AG09319 (cell line): ENCODE measurements at places on chromosomes 2 and 18.

GRCh38 chr2:230969659-230970015 is 26.3 kb upstream of the SPATA3 start:
- DNase-seq: no peak

GRCh38 chr2:39874236-39874635 is 95.2 kb upstream of the THUMPD2 start:
- no peak for DNase-seq

DNA sequence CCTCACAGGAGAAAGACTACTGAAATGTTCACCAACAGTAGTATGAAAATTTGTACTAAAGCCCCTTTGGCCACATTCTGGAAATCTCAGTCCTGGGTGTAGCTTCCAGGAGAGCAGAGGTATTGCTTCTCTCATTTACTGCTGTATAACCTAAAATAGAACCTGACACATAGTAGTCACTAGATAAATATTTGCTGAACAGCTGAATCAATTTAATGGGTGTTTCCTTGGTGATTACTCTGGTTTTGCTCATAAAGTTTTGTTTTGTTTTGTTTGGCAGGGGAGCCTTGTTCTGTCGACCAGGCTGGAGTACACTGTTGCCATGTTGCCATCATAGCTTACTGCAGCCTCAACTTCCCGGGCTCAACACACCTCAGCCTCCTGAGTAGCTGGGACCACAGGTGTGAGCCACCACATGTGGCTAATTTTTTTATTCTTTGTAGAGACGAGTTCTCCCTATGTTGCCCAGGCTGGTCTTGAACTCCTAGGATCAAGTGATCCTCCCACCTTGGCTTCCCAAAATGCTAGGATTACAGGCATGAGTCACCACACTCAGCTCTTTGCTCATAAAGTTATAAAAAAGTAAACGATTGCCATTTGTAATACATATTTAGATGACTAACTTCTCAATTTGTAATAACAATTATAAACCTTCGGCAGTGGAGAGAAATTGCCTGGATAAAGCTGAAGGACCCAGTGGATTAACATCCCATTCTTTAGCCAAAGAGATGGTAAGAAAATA is 11.5 kb upstream of the PARD3B start:
- DNase-seq: no peak

DNA sequence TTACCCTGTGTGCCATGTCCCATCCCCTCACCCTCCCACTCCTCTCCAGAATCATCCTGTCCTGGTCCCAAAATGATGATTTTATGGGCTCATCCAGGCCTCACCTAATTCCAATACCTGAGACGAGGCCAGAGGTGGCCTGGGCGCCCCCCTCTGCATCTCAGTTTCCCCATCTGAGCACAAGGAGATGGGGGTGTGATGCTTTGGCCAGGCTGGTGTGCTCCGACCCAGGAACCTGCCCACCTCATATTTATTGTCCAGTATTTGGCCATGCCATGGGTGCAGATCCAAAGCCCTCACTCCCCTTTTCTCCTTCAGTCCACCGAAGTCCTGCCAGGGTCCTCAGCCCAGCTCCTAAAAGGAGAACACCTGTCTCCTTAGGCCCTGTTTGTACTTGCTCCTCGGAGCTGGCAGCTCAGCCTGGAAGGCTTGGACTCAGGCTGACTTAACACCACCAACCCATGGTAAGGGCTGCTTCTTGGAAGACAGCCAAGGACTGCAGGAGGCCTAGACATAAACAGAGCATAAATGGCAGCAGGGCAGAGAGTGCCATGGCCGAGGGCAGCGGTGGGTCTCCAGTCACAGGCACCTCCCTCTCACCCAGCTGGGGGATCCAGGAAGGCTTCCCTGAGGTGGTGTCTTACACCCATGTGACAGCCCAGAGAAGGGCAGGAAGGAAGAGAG is 3.6 kb downstream of the TEX51 start:
- no peak for DNase-seq

GRCh38 chr18:79523206-79523735 is 127.5 kb downstream of the NFATC1 start:
- DNase-seq: no peak

DNA sequence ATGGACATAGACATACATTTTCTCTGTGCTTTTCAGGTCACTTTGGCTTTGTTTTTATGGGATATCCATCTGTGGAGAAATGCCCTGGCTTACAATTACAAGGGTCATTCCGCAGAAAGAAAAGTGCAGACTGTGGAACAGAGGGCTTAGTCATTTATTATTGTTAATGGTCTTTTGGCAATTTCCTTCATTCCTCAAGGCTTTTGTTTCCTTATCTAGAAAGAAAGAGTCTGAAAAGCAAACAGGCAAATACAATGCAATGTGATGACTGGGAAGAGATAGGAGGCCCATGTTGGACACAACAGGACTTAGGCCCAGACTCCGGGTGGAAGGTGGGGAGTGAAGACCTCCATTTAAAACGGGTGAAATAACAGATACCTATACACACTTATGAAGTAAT is 129.5 kb upstream of the CAVIN2 start:
- peak; percentile 35 for DNase-seq

- no peak for DNase-seq
Observed at GRCh38 chr18:37482433-37482832, 83.2 kb downstream of the CELF4 start.

DNA sequence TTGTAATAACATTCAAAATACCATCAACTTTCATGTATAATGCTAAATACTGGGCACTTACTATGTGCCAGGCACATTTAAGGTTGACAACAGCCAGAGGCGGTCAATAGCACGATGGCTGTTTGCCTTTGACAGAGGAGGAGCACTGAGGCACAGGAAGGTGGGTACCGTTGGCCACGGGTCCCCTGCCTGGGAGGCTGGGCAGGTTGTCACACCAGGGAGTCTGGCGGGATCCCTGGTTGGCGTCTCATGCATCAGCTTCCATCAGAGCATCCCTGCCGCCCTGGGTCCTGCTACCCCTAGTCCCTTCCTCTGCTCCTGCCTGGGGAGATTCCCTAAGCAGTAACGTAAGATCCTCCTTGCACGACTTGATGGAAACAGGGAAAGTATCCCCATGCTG is 19.4 kb downstream of the ALLC start:
- no peak for DNase-seq

DNA sequence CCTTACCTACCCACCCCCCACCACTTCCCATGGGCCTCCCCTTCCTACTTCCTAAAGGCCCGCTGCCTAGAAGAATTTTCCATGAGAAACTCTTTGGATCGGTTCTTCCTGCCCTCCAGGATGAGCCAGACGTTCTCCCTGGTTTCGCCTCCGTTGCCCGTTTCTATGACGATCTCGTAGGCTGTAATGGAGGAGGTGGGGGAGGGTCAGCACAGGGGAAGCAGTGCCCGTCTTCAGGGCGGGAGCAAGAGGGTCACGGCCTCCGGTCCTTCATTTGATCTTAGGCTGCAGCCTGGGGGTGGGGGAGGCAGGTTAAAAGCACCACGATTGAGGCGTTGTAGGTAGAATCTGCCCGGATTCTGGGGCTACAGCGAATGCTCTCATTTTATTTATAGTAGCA is 172.0 kb downstream of the LOXHD1 start:
- DNase-seq: no peak

DNA sequence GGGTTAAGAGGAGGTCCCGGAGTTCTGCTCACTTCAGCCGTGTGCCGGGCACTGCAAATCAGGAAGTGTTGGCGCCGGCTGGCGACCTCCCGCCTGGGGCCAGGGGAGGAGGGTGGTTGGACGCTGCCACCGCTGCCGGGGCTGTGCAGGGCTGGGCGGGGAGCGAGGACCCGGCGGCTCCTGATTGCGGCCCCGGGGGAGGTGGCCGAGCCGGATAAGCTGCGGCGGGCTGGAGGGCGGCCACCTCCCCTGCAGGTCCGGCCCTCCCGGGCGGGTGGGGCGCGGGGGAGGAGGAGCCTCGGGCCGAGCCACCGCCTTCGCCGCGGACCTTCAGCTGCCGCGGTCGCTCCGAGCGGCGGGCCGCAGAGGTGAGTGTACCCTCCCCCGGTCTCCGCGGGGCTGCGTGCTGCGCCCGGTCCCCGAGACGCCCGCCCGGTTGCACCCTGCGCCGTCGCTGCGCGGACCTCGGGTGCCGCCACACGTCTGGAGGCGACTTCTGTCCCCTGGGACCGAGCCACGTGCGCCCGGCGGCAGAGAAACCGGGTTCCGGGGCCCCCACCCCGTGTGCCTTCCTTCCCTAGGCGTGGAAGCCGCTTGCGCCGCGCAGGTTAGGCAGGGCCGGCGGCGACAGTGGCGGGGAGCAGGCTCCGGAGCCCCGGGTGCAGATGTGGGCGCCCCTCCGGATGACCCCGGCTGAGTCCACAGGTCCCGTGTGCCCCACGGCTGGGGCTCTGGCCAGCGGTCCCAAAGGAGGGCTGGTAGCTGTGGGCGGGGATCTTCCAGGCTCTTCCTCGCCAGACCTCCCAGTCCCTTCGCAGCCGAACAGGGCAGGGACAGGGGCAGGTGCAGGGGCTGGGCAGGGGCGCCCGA is at the start of gene STEAP3:
Gene STEAP3 (plus strand): TSS at position 314 of the 870 bp plus-strand sequence. CDS start 7,179 bp downstream, outside the sequence.
- DNase-seq: no peak

DNA sequence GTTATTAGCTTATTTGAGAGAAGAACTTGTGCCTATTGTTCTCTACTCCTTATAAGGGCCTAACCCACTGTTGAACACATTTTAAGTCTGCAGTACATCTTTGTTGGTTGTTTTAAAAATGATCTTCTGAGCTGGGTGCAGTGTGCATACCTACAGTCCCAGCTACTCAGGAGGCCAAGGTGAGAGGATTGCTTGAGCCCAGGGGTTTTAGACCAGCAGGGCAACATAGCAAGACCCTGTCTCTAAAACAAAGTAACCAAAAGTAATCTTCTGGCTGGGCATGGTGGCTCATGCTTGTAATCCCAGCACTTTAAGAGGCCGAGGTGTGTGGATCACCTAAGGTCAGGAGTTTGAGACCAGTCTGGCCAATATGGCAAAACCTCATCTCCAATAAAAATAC is 25.8 kb upstream of the RAB10 start:
- DNase-seq: no peak

GRCh38 chr2:111222204-111222866 is 101.6 kb downstream of the BCL2L11 start:
- no peak for DNase-seq

- no peak for DNase-seq
Observed at GRCh38 chr18:53253789-53254188, 913.8 kb downstream of the DCC start.

- DNase-seq: no peak
Observed at GRCh38 chr2:107380912-107381311, 445.8 kb upstream of the RGPD4 start.

- DNase-seq: no peak
Observed at GRCh38 chr2:239159476-239159911, 241.3 kb downstream of the HDAC4 start.

- DNase-seq: no peak
Observed at GRCh38 chr2:6657855-6658254, 207.9 kb downstream of the CMPK2 start.

DNA sequence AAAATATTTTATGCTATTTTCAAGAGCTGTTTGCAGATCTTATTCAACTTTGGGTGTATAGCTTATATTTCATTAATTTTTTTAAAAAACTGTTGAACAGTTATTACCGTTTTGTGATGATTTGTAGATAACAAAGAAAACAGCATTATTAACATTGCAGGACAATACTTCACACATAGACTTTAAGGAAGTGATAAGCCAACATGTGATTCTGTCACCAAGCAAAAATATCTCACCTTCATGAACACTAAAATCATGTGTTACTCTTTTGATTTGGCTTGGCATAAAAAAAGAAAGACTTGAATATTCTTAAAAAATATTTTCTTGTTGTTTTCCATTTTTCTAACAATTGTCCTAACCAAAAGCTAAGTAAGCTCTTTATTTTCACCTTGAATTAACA is 33.0 kb downstream of the SLC35F5 start:
- DNase-seq: no peak

DNA sequence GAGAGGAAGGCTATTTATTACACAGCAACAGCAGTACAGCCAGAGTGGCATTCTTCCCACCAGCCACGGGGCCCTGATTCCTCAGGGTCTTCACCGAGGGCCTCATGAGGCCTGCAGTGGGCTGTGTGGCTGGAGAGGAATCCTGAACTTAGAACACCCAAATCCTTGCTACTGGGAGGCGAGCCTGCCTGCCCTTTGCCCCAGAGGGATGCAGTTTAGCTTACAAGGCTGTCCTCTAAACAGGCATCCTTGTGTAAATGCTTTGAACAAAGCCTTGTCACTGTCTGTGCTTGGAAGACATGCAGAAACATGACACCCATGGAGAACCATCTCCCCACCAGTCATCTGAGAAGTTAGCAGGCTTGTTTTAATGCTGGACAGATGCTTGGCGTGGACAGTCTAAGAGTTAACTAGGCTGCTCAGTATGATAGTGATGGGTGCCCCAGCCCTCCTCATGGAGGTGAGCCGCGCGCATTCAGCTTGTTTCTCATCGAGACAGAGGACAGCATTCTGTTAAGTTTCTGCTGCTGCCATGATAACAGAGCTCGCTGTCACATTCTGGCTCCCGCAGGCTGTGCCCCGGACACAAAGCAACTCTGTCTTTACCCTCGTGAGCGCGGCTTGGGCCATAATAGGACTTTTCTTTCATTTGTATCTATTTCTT is 42.9 kb downstream of the ADI1 start:
- DNase-seq: no peak

GRCh38 chr18:1053331-1054315 is 149.0 kb downstream of the ADCYAP1 start:
- no peak for DNase-seq

GRCh38 chr2:26039603-26040323 is 5.9 kb downstream of the RAB10 start:
- no peak for DNase-seq

- no peak for DNase-seq
Observed at GRCh38 chr18:78913395-78913794, 66.2 kb upstream of the SALL3 start.

DNA sequence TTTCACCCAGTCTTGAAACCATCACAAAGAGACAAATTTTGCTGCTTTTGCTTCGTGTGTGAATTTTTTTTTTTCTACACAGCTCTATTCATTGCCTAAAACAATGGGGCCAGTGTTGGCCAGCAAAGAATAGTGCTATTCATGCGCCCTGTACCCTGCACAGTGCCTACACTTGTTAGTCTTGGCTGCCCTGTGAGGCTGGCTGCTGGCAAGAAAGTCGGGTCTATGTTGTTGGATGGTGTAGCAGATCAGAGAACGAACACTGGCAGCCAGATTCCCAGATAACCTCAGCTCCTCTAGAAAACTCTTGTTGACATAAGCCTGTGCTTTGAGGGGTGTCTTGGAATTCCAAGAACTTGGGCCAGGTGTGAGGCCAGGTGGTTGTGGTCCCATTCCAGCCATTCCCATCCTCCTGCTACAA is 455.7 kb upstream of the TCF4 start:
- DNase-seq: no peak

GRCh38 chr2:127619877-127620705 is 25.9 kb upstream of the GPR17 start:
- no peak for DNase-seq

- no peak for DNase-seq
Observed at GRCh38 chr18:10482363-10482984, 28.0 kb downstream of the APCDD1 start.
